CD4-positive, alpha-beta T cell treated with Interleukin-1 beta for 1 hour (primary cell): ENCODE measurements at places on chromosomes 3 and 15.

DNA sequence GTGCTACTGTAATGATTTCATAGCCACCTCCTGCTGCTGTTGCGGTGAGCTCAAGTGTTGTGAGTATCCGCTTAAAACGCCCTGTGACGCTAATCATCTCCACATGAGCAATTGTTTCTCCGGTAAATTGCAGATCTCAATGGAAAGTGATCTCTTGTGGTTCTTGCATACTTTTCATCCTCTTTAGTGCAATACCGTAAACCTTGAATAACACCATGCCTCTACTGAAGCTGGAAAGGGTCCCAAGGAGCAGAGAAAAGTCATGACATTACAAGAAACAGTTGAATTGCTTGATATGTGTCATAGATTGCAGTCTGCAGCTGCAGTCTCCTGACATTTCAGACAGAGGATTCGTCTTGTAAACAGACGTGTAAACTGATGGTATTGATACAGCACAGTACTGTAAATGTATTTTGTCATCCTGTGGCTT, 6.0 kb upstream of the CEMIP start:
- DNase-seq: no peak

- DNase-seq: no peak
These were observed 121.1 kb upstream of the PLAAT1 start for GRCh38 chr3:193119926-193120325.

DNA sequence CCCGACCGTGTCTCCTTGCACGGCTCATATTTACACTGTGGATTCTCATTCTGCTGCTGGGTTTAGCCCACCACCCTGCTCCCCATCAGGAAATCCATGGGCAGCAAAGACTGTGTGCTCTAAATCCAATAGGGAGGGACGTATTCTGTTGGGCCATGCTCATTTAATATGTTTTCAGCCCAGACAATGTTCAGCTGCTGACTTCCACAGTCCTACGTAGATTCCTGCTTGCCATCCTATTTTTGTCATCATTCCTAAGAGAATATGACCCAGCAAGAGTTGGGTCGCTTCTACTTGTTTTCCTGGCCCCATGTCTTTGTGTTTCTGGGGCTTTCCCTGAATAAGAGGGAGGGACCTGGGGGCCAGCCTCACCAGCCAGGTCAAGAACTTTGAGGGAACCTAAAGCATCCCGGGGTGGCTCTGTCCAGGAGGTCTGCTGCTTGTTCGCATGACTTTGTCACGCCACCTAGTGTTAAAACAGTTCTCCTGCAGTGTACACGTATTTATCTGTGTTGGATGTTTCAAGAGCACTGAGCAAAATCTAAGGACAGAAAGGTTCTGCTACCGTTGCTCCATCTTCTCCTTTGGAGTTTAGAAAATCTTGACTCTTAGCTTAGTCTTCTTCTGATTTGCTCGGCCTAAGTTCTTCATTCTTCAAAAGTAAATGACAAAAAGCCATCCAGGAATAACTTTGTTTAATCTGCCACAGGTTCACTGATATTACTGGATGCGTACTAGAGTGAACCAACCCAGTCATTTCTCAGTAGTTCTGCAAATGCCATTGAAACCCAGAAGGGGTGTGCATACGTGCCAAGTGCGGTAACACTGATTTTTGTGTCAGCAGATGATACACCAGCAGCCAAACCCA, 79.8 kb upstream of the NR2E3 start:
- DNase-seq: peak; percentile 30

- DNase-seq: no peak
These were observed 17.0 kb downstream of the PRKAR2A start for GRCh38 chr3:48830715-48831114.
